WTC11 (cell line): ENCODE measurements at places on chromosomes 3 and 15. TPM values are rescaled to one million over a fixed set of nuclear protein-coding genes. Genes with fewer than 3 reads are reported as not detected.

TM6SF1 gene
- 0.48 to 0.79 TPM (median 0.60 TPM) in 3 replicates for total RNA-seq

PSMA4 gene
- 268 to 281 TPM (median 269 TPM) in 3 replicates for total RNA-seq

FBXO40 gene
- 0.04 to 0.09 TPM (median 0.07 TPM) in 3 replicates for total RNA-seq

PRRT3 gene
- 9.2 to 11.5 TPM (median 11.4 TPM) in 3 replicates for total RNA-seq

CACNA2D2 gene
- total RNA-seq: 22.0 to 23.4 TPM (median 22.3 TPM) in 3 replicates

LRRIQ4 gene
- total RNA-seq: 0.09 to 0.34 TPM (median 0.18 TPM) in 3 replicates

TMC3 gene
- total RNA-seq: not detected in 3 replicates

DNAH12 gene
- 0.02 TPM in 1 of 3 replicates, not detected in the others for total RNA-seq

NR2E3 gene
- total RNA-seq: 0.57 to 1.4 TPM (median 0.80 TPM) in 3 replicates

AQP9 gene
- 0.07 to 0.14 TPM in 2 of 3 replicates, not detected in the other for total RNA-seq

GATA2 gene
- 1.3 to 1.6 TPM (median 1.5 TPM) in 3 replicates for total RNA-seq

CKMT1B gene
- total RNA-seq: 35.4 to 41.5 TPM (median 37.3 TPM) in 3 replicates

MME gene
- total RNA-seq: 23.7 to 24.4 TPM (median 23.9 TPM) in 3 replicates

PLCB2 gene
- 14.2 to 18.5 TPM (median 15.2 TPM) in 3 replicates for total RNA-seq

USP50 gene
- total RNA-seq: not detected in 3 replicates

COLQ gene
- total RNA-seq: 1.2 to 2.2 TPM (median 1.8 TPM) in 3 replicates

ARNT2 gene
- 5.0 to 7.0 TPM (median 5.7 TPM) in 3 replicates for total RNA-seq

RASGRP1 gene
- total RNA-seq: 2.7 to 2.8 TPM (median 2.7 TPM) in 3 replicates

TTC23 gene
- 17.8 to 19.8 TPM (median 18.0 TPM) in 3 replicates for total RNA-seq

FRMD4B gene
- total RNA-seq: 4.0 to 6.7 TPM (median 5.9 TPM) in 3 replicates

SAXO2 gene
- total RNA-seq: 1.9 to 3.8 TPM (median 2.7 TPM) in 3 replicates

GPR62 gene
- 0.24 to 0.55 TPM (median 0.46 TPM) in 3 replicates for total RNA-seq

GPR176 gene
- 117 to 131 TPM (median 127 TPM) in 3 replicates for total RNA-seq

FAM81A gene
- total RNA-seq: 2.0 to 2.4 TPM (median 2.1 TPM) in 3 replicates

AHSG gene
- total RNA-seq: 1.5 to 1.9 TPM (median 1.8 TPM) in 3 replicates

NDUFAF3 gene
- total RNA-seq: 36.8 to 50.3 TPM (median 49.6 TPM) in 3 replicates

EFCC1 gene
- 0.16 to 0.31 TPM (median 0.16 TPM) in 3 replicates for total RNA-seq
